Activated CD4-positive, alpha-beta T cell treated with anti-CD3 and anti-CD28 coated beads, Interleukin-2, amount 50 U/mL, for 16 hours (primary cell): ENCODE measurements at places on chromosomes 7 and 10.

DNA sequence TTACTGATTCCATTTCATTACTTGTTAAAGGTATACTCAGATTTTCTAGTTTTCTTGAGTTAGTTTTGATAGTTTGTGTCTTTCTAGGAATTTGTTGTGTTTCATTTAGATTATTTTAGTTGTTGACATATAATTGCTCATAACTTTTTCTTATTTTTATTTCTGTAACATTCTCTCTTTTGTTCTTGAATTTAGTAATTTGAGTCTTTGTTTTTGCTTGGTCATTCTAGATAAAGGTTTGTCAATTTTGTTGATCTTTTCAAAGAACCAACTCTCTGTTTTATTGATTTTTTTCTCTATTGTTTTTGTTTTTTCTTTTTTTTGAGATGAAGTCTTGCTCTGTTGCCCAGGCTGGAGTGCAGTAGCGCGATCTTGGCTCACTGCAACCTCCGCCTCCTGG is 7.2 kb downstream of the EXOC6 start:
- DNase-seq: no peak

DNA sequence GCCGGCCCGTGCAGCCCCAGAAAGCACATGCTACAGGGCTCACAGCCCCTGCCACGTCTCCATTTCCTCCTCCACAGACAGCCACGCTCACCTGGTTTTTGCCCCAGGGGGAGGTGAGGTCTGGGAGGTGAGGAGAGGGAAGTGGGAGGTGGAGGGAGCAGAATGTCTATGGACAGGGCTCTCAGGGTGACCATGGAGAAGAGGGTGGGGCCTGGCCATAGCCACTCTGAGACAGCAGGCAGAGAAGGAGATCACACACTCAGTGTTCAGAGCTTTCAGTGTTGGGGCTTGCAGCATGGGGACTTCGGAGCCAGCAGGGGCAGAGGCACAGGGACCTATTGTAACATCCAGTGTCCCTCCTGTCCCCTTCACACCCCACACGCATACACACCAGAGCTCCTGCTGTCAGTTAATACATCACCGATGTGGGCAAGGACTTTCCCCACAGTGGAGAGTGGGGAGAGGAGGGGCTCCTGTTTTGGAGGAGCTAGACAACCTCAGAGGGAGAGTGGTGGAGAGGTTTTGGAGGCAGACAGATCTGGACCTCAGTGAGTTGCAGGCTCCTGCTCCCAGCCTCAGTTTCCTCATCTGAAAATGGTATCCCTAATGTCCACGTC is 14.4 kb downstream of the WDFY4 start:
- DNase-seq: no peak

DNA sequence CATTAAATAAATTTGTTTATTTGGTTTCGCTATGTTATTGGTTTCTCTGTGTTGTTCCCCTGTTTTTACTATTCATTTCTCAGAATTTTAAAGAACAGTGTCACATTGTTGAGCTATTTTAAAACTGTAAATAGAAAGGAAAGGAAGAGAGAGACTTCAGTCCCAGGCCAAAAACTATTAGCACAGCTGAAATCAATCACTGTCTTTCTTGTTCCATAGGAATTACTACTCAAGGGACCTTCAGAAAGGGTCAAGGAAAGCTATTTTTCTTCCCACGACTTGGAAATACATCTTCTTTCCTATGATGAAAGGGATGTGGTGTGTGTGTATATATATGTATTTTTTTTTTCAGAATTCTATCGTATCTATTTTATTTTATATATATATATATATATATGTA is 29.0 kb upstream of the GNAT3 start:
- DNase-seq: no peak

GRCh38 chr10:27558612-27559020 is 54.5 kb downstream of the RAB18 start:
- peak; percentile 41 for DNase-seq

DNA sequence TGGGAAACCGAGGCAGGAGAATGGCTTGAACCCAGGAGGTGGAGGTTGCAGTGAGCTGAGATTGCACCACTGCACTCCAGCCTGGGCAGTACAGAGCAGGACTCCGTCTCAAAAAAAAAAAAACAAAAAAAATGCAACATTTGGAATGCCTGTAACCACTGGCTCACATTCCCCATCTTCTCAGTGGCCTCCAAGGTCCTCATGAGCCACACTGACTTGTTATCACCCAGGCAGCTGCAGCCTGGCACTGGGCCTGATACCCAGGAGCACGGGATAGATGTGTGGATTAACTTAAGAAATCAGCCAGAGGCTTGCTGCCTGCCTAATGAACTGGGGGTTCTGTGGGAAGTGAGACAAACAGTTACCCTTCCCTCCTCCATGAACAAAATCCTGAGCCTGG is 23.0 kb downstream of the JCAD start:
- no peak for DNase-seq
